ENCODE measurements at places on chromosomes 2 and 18.

DNA sequence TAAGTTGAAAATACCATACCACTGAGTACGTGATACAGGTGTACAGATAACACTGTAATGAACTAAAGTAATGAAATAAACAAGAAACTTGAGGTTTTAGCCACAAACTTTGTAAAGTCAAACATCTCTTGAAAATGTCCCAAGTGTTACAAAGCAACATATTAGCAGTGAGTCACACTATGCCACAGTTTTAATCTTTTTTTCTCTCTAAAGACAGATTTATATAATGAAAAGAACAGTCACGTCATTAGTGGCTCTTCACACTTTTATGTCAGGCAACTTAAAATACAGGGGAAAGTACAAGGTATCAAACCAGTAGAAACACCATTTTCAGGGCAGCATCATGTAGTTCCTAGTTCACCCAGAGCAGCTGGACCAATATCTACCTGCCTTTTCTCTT lies 42.1 kb downstream of the RAPH1 start:
- DNase-seq: no peak

DNA sequence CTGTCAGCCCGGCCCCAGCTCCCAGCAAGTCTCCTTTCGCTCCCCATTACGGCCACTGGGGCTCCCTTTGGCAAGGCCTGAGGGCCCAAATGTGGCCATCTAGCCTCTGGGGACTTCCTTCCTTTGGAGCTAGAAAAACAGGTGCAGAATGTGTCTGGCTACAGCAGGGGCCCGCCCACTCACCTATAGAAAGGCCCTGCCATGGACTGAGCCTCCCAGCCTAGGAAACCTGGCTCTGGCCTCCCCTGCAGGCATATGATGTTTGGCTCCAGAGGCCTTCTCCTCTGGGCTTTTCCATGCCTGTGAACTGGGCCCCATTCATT lies 55.3 kb upstream of the ALPP start:
- no peak for DNase-seq

- no peak for DNase-seq
Measured at GRCh38 chr18:9822587-9823185, 63.1 kb upstream of the TXNDC2 start.

- DNase-seq: no peak
Measured at GRCh38 chr2:105510761-105511528, 112.1 kb upstream of the FHL2 start.

GRCh38 chr2:10826026-10826425 lies 13.4 kb upstream of the PDIA6 start:
- DNase-seq: no peak

- no peak for DNase-seq
Measured at GRCh38 chr2:24269265-24269664, 91.1 kb downstream of the ITSN2 start.

- DNase-seq: no peak
Measured at GRCh38 chr2:179332903-179333302, 68.3 kb upstream of the SESTD1 start.

DNA sequence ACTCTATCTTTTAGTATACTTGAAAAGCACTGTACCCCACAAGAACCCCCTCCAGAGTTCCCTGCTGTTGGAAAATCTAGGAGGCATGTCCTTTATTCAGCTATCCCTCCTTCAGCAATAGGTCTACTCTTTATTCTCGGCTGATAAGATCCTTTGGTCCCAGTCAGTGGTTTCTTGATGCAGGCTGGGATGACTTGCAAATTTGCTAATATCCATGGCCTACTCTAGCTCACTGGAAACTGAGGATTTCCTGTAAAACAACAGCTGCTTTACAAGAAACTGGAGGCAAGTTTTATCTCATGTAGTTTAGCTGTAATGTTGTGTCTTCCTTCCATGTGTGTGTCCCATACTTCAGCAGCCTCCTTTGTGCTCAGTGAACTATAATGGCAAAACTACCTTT lies 183.9 kb upstream of the SCN7A start:
- no peak for DNase-seq

- DNase-seq: no peak
Measured at GRCh38 chr2:74843899-74844298, 10.0 kb downstream of the HK2 start.

DNA sequence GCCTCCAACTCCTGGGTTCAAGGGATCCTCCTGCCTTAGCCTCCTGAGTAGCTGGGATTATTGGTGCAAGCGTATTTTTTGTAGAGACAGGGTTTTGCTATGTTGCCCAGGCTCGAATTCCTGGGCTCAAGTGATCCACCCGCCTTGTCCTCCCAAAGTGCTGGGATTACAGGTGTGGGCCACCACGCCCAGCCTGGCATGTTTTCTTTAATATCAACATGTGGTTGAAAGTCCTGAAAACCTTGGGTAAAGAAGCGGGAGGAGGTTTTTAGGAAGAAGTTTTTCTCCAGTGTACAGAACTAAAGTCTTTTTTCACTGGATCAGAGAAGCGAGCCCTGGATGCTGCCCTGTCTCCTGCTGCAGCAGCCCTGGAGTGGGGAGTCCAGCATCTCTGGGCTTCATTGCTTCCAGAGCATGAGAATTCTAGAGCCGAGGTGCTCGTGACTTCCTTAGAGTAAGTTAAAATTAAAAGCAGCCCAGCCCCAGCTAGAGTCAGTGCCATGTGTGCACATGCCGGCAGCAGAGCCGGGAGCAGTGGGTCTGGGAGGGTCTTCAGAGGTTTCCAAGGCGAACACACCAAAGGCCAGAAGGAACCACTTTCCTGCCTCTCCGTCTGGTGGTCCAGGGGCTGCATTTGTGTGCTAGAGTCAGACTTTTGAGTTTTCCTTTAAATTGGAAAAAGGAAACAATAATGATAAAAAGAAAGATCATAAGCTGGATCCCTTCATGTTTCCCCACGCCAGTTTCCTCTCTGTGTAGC lies 31.2 kb downstream of the ITGB1BP1 start:
- DNase-seq: no peak

DNA sequence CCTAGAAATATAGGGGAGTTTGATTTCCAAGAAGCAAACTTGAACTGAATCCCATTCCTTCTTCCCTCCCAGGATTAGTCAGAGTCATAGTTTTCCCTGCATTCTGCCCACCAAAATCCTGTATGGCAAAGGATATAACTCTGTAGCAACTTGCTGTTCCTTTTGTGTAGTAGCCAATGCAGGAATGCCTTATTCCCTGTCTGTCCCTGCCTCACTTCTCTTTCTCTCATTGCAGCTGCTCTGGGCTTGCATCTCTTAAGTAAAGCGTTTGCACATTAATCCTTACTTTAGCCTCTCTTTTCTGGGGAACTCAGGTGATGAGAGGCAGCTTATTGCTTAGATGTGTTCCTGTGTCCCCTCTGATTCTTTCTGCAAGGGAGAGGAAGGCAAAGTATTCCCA lies 333.1 kb upstream of the VWC2L start:
- DNase-seq: no peak

DNA sequence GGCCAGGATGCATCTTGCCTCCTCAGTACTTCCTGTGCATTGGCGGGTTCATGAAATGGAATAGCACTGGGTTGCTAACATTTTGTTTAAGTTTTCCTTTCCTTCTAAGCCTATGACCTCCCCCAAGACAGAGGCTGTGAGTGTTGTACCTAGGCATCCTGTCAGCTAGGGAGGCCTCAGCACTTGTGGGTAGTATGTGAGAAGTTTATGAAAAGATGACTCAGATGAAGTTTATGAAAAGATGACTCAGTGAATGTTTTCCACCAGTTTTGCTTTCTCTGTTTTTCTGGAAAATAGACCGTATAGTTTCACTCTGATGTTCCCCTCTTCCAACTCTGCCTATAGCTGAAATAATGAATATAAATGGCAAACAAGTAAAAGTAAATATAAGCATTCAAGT lies 412.9 kb downstream of the TMEM182 start:
- no peak for DNase-seq

GRCh38 chr18:46418663-46419260 lies 238.3 kb downstream of the LOXHD1 start:
- no peak for DNase-seq

GRCh38 chr18:9614401-9615279 lies at the start of gene PPP4R1:
Gene PPP4R1, minus strand, starts transcription at chr18:9614559. Its CDS starts 75 bp downstream, at chr18:9614484.
- peak; percentile 63 for DNase-seq

DNA sequence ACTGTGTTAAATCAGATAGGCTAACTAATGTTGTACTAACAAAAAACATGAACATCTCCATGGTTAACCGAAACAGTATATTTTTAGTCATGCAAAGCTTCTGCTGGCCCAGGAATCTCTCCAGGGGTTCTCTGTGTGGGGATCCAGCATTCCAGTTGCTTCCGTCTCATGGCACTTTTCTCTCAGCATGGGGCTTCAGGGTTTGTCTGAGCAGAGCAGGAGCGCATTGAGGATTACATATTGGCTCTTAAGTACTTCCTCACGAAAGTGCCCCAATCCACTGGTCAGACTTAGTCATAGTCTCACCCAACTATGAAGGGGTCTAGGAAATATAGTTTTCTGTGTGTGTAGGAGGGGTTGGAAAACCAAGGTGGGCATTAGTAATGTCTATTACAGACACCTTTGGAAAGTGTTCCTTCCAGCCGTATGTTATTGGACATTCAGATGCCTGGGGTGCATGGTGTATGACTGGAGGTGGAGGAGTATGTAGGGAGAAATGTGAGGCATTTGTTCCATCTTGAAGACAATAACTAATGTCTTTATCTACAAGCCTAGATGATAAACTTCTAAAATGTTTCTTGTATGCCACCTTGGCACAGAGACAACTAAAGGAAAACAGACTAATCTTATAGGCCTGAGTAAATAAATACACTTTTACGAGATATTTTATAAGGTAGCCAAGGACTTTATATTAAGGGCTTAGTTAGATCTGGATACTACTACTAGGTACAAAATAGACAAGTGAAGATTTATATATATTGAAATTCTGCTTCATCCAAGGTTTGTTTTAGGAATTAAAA lies 123.8 kb upstream of the ZEB2 start:
- no peak for DNase-seq

DNA sequence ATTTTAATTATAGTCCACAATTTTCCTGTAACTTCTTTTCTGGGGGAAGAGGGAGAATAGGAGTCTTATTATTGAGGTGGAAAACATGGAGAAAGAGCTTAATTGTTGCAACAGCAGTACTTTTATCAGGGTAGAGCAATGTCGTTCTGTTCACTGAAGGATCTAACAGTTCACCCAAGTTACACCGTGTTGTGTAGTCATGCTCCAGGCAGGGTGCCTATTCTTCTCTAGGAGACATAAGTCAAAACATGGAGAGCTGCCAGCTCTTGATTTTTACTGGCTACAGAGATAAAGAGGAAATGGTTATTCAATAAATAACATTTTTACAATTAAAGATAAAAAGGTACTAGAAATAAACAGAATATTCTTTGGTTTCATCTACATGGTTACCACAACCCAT lies 594.3 kb upstream of the NETO1 start:
- no peak for DNase-seq

GRCh38 chr18:64415218-64415617 lies 266.3 kb upstream of the LINC00305 start:
- DNase-seq: no peak

DNA sequence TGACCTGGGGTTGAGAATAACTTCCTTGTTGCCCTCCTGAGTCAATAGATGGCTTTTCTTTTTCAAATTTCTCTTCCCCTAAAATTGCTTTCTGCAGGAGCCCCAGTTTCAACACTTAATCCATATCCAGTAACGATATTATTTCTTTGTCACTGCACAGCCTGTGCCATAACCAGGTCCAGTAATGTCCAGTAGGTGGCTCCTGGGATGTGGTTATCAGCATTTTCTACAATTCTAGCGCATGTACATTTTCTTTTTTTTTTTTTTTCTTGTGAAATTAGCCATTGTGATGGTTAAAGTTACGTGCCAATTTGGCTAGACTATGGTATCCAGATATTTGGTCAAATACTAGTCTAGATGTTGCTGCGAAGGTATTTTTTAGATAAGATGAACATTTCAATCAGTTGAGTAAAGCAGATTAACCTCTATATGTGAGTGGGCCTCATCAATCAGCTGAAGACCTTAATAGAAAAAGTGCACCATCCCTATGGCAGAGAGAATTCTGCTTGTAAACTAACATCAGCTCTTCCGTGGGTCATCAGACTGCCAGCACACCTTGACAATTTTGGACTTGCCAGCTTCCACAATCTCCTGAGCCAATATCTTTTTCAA lies 72.9 kb upstream of the SCG2 start:
- DNase-seq: no peak

DNA sequence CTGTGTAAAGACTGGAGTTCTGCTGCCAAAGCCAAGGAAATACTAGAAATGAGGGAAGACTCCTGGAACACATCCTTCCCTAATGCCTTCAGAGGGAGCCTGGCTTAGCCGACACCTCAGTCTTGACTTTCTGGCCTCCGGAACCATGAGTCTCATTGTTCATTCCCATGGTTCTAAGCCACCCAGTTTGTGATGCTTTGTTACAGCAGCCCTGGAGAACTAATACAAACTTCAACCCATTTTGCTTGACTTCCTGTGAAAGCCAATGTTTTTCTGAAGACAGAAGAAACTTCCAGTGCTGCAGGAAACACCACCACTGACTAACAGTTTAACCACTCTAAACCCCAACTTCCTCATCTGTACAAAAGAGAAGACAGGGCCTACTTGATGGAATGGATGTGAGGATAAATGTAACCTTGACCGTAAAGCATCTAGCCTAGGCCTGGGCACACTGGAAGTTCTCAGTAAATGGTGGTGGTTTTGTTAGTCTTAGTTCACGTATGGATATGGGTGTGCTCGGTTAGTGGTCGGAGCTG lies 85.9 kb upstream of the RFX8 start:
- DNase-seq: no peak

- no peak for DNase-seq
Measured at GRCh38 chr18:35588995-35589394, 7.5 kb downstream of the GALNT1 start.
